ENCODE measurements at places on chromosomes 1 and 21.

GRCh38 chr1:204130178-204130577, 21.7 kb downstream of the ETNK2 start:
- no peak for DNase-seq

GRCh38 chr1:189149547-189150375, 1327.9 kb downstream of the BRINP3 start:
- DNase-seq, result no peak

GRCh38 chr21:17921579-17922530, 102.7 kb upstream of the C21orf91 start:
- DNase-seq, result no peak

GRCh38 chr1:166164995-166165660, 1.7 kb downstream of the FAM78B start:
- DNase-seq, result no peak

GRCh38 chr1:27332536-27333281, 9.1 kb upstream of the SYTL1 start:
- peak; percentile 49 for DNase-seq

GRCh38 chr1:232443372-232443771, 186.6 kb downstream of the SIPA1L2 start:
- no peak for DNase-seq

DNA sequence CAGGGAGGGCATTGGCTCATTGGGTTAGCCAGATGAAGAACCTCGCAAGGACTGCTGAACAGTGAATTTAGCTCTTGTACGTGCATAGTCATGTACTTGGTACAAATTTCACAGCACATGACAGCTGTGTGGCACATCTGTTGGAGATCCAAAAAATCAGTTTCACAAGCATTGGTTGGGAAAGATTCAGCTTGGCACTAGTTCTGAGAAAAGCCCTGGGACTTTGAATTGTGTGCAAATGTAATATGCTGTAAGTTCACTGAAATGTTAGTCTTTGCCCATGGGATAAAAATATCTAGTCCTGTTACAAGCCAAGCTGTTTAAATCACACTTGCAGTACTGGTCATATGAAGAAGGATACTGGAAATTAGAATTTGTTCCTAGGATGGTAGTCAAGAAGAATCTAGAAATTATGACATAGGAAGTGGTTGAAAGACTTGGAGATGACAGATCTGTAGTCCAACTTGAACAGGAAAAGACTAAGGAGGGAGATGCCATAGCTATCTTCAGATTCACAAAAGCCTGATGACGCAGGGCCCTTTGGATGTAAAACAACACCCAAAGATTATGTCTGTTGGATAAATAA, 19.2 kb downstream of the LAMC2 start:
- DNase-seq, result no peak

Data from central memory CD4-positive, alpha-beta T cell (primary cell).